A549 treated with RU486 at 1 μM for 4 hours (cell line): ENCODE measurements at places on chromosomes 5 and 9. TPM values are rescaled to one million over a fixed set of nuclear protein-coding genes. Genes with fewer than 3 reads are reported as not detected.

PPIP5K2 gene
- total RNA-seq: 10.9 to 25.9 TPM (median 24.3 TPM) in 5 replicates

PCDHB10 gene
- total RNA-seq: 0.06 TPM in 2 of 5 replicates, not detected in the others

DDX4 gene
- not detected in 5 replicates for total RNA-seq

BARX1 gene
- total RNA-seq: 7.9 to 14.2 TPM (median 11.1 TPM) in 5 replicates

SLC23A1 gene
- 0.87 to 1.6 TPM (median 1.3 TPM) in 5 replicates for total RNA-seq

ECSCR gene
- not detected in 5 replicates for total RNA-seq

ADAMTSL2 gene
- total RNA-seq: not detected in 5 replicates

BTNL3 gene
- total RNA-seq: not detected in 5 replicates

SMIM33 gene
- not detected in 5 replicates for total RNA-seq

GALNT12 gene
- total RNA-seq: 3.1 to 5.1 TPM (median 4.7 TPM) in 5 replicates

CD72 gene
- 0.25 to 0.30 TPM (median 0.30 TPM) in 3 of 5 replicates, not detected in the others for total RNA-seq

SLC27A6 gene
- not detected in 5 replicates for total RNA-seq

RECK gene
- 3.9 to 6.1 TPM (median 6.0 TPM) in 5 replicates for total RNA-seq

AGXT2 gene
- total RNA-seq: not detected in 5 replicates

OBP2B gene
- total RNA-seq: not detected in 5 replicates

C5orf34 gene
- total RNA-seq: 3.0 to 6.6 TPM (median 5.1 TPM) in 5 replicates

CDH6 gene
- 0.05 to 0.25 TPM (median 0.16 TPM) in 5 replicates for total RNA-seq

SLC25A2 gene
- total RNA-seq: not detected in 5 replicates

LPAR1 gene
- 11.2 to 15.7 TPM (median 15.2 TPM) in 5 replicates for total RNA-seq

S1PR3 gene
- total RNA-seq: 29.1 to 42.3 TPM (median 38.0 TPM) in 5 replicates
